ENCODE measurements at places on chromosomes 1 and 21.
A peak's percentile ranks its signal among the peaks of the same experiment; 100 is the strongest.

DNA sequence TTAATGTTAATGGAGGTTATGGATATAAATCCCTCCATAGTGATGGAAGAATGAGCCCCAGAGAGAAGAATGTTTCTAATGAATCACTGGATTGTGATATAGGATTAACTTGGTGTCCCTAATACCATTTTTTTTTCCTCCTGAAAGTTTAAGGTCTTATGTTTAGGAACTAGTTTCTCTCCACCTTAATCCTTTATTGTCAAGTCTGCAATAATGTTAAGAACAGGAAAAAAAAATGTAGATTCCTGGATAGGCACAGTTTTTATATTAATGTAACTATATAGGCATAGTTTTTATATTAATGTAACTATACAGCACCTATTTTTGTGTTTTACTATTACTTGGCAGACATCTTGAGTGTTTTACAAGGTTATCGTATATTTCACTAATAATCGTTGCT is 34.9 kb downstream of the NFIA start:
- no peak for DNase-seq

DNA sequence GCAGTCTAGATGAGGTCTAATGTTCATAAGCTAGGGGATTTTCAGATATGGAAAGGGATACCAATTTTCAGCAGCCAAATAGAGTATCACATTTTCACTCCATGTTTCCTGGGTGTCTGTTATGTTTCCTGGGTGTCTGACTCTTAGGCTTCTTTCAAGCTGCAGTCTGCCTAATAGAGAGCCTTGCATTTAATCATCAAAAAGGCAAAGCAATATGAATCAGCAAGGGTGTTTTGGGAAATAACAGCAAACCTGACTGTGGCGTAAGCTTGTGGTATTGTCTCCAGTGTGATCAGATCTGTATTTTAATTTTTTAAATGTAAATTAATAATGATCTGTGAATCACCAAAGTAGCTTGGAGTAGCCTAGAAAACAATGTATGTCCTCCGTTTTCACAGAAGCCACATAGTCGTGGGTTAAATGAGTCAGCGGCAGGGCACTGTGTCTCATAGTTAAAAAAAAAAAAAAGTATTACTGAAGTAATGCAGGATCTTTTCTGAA is 10.4 kb downstream of the LGALS8 start:
- DNase-seq, result no peak

DNA sequence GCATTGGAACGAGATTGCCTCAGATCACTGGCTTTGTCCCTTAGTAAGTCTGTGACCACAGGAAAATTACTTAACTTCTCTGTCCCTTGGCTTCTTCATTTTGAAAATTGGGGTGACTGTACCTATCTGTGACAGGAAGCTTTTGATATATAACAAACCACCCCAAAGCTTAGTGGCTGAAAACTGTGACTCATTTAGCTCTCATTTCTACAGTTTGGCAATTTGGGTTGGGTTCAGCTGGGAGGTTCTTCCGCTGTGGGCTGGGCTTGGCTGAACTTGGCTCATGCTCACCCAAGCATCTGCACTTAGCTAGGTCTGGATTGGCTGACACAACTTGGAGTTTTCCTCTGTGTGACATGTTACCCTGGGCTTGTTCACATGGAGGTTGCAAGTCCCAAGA is 14.0 kb downstream of the C1orf94 start:
- no peak for DNase-seq

GRCh38 chr21:25818121-25818520 is 83.3 kb downstream of the GABPA start:
- DNase-seq, result no peak

- no peak for DNase-seq
Observed at GRCh38 chr1:176560681-176561080, 97.7 kb downstream of the PAPPA2 start.

DNA sequence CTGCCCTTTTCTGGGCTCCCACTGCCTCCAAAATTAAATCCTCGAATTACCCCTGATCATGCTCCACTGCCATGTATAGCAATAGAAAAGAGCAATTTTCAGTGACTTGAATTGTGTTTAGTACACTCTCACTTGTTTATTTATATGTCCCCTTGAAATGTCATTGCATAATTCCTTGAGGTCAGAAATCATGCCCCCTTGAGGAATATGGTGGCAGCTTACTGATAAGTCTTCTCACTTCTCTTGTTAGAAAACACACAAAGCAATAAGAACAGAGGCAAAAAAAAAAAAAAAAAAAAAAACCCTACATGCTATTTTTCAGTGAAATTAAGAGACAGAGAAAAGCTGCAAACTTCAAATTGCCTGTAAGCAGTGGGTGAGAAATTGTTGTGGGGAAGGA is 37.5 kb downstream of the GPR88 start:
- DNase-seq, result no peak

GRCh38 chr1:198970916-198971315 is 332.1 kb downstream of the PTPRC start:
- no peak for DNase-seq

DNA sequence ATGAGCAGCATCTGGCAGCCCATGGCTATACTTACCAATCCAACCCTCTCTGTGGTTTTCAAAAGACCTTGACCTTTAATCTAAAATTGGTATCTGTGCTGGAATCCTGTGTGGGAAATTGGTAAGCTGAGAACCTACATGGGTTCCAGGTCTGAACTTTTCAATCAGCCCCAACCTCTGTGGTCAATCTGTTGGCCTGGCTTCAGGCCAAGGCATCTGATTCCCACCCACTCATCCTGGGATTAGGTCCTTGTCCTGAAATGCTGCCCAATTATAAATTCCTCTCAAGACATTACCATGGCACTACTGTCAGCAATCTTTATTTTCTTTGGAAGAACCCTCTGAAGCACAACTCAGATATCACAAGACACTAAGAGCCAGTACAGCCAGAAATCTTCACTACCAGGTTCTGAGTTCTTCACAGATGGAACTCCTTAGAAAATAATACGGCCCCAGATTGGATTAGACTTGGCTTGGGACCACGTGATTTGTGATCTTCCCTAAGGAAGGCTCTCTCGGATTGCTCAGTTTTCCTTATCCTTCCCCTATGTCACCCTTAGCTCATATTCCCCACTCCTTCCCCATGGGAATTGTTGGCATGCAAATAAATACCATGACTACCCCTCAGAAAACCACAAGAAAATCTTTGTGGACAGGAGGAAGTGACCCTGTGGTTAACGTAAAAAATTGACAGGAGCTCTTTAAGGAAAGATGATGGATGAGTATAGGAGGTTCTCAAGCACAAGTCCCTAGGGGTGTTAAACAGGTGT is 207.9 kb upstream of the ST6GALNAC5 start:
- no peak for DNase-seq

GRCh38 chr1:63915121-63915520 is 141.3 kb downstream of the ROR1 start:
- no peak for DNase-seq

DNA sequence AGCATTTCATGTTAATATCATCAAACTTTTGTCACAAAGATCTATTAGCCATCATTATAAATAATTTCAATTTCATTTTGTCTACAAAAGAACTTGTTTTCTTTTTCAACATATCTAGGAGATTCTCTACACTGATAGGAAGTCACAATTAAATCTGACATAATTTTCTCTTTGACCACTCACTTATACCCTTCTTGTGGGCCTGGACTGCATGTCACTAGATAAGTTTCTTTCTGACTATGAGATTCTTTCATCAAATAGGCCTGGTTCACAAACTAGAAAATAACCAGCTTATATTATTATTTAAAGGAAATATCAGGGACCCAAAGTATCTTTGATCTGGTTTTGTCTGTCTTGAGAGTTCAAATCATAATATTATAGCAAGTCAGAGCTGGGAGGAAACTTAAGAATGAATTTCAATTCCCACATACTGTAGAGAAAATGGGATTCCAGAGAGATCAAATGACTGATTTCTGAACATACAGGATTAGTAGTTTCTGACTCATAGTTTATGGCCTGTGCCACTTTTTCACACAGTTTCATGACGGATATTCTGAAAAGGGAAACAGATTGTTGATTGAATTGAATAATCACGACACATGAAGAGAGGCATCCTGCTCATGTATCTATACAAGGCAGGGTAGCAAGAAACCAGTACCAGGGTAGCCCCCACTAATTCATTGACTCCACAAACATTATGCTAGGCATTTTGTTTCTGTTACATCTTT is 355.8 kb downstream of the GPATCH2 start:
- no peak for DNase-seq

- peak; percentile 76 for DNase-seq
Observed at GRCh38 chr1:75342786-75343185, 208.6 kb downstream of the LHX8 start.

DNA sequence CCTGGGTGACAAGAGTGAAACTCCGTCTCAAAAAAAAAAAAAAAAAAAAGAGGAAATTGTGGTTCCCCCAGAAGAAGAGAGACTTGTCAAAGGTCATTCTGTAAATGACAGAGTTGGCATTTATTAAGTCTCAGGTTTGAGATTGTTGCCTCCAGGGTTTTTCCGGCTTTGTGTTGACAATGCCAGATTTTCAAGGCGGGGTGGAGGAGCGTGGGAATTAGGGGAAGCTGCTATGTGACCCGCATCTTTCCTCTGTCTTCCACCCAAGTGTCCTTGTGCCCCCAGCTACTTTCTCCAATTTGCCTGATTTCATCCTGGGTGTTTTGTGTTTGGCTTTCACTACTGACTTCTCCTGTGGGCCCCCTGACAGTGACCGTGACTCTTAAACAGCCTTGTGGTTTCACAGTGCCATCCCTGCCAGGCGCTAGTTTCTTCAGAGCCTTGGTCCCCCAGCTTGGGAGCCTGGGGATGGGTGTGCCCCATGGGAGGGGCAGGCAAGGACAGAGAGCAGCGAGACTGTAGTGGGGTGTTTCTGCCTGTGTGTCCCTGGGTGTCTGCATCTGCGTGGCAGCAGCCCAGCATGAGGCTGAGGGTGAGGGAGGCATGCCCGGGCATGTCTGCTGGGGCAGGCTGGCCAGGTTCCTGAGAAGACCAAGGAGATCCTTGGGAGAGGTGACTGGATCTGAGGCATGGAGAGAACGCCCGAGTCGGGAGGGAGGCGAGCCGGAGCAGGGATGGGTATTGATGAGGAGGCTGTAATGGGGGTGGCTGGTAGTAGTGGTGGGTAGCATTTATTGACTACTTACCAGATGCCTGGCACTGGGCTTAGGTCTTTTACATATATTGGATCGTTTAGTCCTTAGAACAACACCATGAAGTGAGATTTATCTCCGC is 46.3 kb downstream of the IER5 start:
- DNase-seq, result no peak

DNA sequence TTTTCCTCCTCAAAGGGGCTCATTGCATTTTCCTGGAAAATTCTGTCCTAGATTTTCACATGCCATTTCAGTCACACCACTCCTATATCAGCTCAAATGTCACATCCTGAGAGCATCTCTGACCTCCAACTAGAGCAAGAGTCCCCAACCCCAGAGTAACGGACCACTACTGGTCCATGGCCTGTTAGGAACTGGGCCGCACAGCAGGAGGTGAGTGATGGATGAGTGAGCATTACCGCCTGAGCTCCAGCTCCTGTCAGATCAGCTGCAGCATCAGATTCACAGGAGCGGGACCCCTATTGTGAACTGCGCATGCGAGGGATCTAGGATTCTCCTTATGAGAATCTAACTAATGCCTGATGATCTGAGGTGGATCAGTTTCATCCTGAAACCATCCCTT is 12.7 kb upstream of the RRP15 start:
- no peak for DNase-seq

DNA sequence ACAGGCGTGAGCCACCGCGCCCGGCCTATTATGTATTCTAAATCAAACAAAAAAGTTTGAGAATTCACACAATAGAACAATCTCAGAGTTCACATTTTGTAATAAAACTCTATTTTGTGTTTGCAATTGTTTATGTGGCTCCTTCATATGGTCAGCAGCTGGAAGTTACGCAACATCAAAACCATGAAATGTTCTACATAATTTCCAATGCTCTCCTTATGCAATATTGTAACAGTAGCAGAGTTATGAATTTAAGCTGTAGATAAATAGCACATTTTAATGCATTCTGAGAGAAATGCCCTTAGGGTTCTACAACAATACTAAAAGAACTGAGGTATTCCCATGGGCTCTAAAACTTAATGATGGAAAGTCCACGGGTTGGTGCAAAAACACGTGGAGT is 62.3 kb upstream of the COL11A1 start:
- DNase-seq, result no peak

GRCh38 chr1:1806890-1807289 is 28.6 kb upstream of the NADK start:
- no peak for DNase-seq

- peak; percentile 41 for DNase-seq
Observed at GRCh38 chr1:225896937-225897549, 8.1 kb upstream of the LEFTY1 start.

- peak; percentile 55 for DNase-seq
Observed at GRCh38 chr21:36487641-36488307, 7.9 kb upstream of the CLDN14 start.

DNA sequence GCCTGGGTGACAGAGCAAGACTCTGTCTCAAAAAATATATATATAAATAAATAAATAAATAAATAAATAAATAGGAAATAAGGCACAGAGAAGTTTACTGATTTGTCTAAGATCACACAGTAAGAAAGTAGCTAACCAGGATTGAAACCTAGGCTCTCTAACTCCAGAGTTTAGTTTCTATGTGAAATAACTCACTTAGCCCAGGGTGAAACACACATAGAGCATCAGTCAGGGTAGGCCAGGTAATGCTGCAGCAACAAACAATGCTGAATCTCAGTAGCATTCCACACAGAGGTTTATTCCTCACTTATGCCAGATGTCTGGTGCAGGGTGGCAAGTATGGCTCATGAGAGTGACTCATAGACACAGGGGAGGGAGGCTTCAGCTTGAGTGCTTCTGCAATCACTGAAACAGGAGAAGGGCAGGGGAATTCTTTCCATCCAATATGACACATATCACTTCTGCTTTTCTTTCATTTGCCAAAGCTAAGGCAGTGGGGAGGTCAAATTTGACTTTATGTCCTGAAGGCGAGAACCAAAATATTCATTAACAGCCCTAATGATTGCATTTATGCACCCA is 37.1 kb upstream of the KANK4 start:
- DNase-seq, result no peak

DNA sequence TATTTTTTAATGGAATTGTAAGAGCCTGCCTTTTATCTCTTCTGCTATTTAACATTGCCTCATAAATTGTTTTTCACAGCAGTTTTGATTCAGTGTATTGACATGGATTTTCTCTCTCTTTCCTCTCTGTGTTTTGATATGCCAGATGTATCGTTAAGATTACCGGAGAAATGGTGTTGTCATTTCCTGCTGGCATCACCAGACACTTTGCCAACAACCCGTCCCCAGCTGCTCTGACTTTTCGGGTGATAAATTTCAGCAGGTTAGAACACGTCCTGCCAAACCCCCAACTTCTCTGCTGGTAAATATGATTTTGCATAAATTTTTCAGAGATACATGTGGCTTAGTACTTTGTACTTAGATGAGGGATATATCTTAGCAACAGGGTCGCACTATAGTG is 23.1 kb upstream of the DYNLT5 start:
- DNase-seq, result no peak

- no peak for DNase-seq
Observed at GRCh38 chr1:31396633-31397351, 16.2 kb upstream of the SERINC2 start.

DNA sequence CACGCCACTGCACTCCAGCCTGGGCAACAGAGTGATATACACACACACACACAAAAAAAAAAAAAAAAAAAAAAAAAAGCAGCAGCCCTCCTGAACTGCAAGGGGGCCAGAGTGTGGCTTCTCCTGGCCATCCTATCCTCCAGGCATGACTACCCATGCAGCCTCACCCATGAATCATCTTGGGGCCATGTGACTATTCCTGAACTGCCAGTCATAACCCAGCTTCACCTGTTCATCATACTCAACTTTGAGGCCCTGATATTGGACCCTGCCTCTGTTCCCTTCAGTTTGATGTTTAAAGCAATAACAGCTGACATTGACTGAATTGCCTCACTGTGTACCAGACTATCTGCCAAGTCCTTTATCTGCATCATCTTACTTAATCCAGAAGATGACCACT is 2.8 kb upstream of the HPCAL4 start:
- DNase-seq, result no peak

Data from NCI-H774 (cell line).